ENCODE measurements at places on chromosomes 11 and 22. TPM values are rescaled to one million over a fixed set of nuclear protein-coding genes. Genes with fewer than 3 reads are reported as not detected.

DNA sequence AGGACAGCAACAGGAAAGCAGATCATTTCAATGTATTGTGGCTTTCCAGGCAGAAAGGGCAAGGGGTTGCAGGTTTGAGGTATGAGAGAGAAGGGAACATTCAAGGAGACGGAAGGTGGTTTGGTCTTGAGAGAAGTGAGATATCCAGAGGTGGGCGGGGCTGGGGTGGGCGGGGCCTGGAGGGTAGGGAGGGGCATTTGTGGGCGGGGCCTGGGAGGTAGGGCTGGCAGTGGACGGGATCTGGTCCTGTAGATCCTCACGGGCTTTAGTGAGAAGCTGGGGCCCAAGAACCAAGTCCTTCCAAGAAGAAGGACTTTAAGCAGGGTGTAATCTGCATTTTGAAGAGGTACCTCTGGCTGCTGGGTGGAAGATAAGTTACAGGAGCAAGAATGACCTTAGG is 199.2 kb downstream of the MN1 start:
- DNase-seq, result no peak

- no peak for DNase-seq
These were observed 104.6 kb downstream of the ATXN10 start for GRCh38 chr22:45776313-45776585.

GRCh38 chr11:131693756-131694155 is 323.3 kb downstream of the NTM start:
- DNase-seq, result peak; percentile 45

The SLC22A25 gene
- not detected for total RNA-seq

GRCh38 chr11:83957038-83957900 is 671.1 kb upstream of the CCDC90B start:
- DNase-seq, result no peak

The OR51B5 gene
- total RNA-seq, result not detected

GRCh38 chr11:33454264-33454663 is 197.1 kb downstream of the HIPK3 start:
- DNase-seq, result no peak

GRCh38 chr11:11390068-11390771 is 37.2 kb upstream of the CSNK2A3 start:
- DNase-seq, result no peak

DNA sequence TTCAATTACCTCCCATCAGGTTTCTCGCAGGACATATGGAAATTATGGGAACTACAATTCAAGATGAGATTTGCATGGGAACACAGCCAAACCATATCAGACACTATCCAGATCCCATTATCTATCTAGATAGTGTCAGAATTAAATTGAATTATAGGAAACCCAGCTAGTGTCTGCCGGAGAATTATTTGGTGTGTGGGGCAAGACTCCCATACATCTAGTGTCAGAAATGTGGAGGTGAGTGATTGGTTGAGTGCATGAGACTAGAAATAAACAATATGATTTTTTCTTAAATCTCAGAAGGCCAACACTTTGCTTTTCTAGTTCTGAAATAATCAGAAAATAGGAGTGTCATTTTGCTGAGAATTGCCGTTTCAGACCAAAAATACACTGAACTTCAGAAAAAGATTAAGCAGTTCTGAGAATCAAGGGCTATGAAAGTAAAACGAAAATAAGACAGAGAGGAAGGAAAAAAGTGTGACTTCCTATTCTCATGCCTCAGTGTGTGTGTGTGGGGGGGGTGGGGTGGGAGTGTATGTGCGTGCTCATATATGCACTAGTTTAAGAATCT is 21.3 kb downstream of the CASP12 start:
- no peak for DNase-seq

The BAIAP2L2 gene
- 1.1 TPM for total RNA-seq

All from esophagus muscularis mucosa (tissue), 4 donors.